ENCODE measurements at places on chromosomes 5 and 9.

GRCh38 chr5:159913048-159913447 lies 3.2 kb upstream of the ADRA1B start:
- DNase-seq = no peak

- DNase-seq = no peak
These were observed 33.3 kb downstream of the UBE2R2 start for GRCh38 chr9:33850267-33850629.

DNA sequence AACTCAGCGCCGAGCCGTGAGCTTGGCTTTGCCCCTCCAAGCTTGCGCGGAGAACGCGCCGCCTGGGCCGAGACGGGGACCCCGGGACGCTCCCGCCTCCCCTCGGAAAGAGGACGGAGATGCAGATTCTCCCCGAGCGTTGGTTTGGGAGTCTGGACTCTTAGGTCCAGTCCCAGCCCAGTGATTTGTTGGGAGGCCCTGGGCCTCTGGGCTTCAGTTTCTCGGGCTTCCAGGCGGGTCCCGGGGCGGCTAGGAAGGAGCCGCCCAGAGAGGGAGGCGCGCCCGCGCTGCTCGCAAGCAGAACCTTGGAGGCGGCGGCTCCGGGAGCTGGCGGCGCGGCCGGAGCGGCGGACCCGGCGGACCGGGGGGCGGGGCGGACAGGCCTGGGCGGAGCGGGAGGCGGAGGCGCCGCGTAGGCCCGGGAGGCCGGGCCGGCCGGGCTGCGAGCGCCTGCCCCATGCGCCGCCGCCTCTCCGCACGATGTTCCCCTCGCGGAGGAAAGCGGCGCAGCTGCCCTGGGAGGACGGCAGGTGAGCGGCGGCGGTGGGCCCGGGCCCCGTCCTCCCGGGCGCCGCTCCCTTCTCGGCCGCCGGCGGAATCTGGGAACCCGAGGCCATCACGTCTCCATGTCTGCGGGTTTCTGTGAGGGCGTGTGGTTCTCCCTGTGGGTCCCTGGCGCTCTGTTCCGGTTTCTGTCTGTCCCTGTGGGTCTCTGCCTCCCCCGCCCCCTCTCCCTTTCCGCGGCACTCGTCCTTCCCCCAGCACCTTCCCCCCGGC lies at the start of gene B4GALT7:
Gene B4GALT7 (plus strand): TSS at position 402 of the 777 bp plus-strand sequence. CDS start 79 bp downstream, at position 481.
- peak; percentile 92 for DNase-seq

GRCh38 chr5:59069438-59070079 lies 486.7 kb downstream of the RAB3C start:
- no peak for DNase-seq

DNA sequence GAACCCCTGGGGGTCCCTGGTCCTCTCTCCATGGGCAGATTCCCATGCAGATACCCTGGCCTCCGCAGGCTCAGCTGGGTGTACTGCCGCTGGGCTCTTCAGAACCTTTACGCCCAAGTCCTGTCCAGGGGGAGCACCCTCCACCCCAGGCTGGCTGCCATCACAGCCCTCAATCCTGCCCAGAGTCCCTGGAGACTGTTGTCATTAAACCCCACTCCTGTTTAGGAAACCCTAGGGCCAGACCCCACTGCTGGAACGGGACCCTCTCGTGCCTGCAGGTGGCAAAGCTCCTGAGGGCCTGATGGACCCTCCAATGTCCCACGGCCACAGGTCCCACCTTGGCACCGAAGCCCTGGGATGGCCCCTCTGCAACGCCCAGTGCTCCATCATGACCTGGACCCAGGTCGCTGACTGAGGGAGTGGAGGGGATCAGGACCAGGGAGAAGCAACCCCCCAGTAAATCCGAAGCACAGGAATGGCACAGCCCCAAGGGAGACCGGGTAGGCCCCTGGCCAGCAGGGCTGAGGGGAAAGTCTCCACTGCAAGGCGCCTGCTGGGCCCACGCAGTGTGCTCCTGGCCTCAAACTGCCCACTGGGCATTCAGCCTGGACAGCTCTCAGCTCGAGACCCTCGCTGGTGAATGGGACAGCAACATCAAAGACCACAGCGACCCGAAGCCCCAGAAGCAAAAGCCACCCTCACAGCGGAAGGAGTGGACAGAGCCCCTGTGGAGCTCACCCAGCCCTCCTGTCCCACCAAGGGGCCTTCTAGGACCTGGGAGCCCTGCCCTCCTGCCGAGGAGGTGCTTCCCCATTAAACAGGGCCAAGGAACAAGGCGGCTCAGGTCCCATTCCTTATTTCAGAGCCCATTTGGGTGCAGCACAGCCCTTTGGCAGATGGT lies 8.3 kb downstream of the ZDHHC11B start:
- no peak for DNase-seq

DNA sequence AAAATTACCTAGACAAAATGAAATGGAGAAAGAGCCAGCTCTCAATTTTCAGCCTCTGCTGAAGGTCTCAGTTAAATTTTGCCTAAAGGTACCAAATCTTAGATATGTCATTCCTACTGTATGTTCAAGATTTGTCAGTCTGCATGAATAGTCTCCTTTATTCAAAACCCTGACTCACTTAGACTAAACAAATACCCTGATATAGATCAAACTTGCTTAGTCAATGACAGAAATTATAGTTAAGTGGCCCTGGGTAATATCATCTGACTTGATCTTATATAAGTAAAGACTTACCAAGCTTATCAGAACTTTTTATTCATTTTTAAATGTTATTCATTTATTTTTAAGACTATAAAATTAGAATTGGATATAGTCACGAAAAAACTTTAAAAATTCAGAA lies 12.2 kb downstream of the MEGF9 start:
- DNase-seq = no peak

DNA sequence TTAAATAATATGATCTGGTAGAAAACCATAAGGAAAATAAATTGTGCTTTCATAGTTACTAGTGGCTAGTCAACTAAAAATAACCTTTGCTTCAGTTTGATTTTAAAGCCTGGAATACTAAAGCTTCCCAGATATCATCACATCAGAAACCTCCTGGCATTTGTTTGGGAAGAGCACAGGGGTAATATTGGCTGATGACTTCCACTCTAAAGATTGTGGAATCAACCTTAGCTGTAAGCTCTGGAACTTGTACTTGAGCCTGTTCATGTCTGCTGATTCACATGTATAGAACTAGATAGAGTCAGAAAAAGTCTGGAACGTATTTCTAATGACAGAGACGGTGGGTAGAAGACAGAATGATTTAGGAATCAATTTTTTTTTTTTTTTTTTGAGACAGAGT lies 345.0 kb downstream of the CWC27 start:
- no peak for DNase-seq

DNA sequence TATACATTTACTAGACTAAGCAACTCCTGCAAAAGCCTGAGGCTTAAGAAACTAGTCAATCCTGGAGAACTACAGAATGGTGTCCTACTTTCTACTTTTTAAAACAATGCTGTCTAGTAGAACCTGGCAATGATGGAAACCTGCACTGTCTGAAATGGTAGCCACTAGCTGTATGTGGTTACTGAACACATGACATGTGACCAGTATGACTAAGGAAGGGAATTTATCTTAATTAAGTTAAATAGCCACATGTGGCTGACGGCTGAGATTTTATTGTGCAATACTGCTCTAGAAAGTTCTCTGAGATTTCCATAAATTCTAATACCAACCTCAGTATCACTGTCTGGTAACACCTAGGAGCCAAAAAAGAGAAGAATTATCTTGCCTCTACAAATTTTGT lies 44.9 kb upstream of the RAPGEF6 start:
- no peak for DNase-seq

- DNase-seq = no peak
These were observed 62.6 kb downstream of the SEMA5A start for GRCh38 chr5:9483243-9483642.

DNA sequence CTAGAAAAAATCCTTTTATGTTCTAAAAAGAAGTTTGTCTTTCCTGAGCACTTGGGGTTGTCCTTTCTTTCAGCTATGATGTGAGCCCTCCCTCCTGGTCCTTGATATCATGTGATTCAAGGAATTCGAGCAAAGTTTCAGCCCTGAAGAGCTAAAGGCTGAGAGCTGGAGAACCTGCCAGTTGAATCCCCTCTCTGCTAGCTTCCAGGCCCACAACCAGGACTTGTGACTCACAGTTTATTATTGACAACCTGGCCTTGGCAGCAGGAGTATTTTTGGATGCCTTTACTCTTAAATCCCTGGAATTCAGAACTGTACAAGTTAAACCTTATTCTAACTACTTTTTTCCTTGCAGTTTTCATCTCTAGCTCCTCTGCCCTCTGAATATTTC lies 182.8 kb downstream of the SPOCK1 start:
- DNase-seq = no peak

- no peak for DNase-seq
These were observed 297.7 kb downstream of the IRX2 start for GRCh38 chr5:2453781-2454180.

- DNase-seq = no peak
These were observed 1.2 kb upstream of the SLC1A3 start for GRCh38 chr5:36605241-36605640.

- DNase-seq = no peak
These were observed 100.6 kb downstream of the ANGPTL2 start for GRCh38 chr9:127021664-127022363.

- DNase-seq = no peak
These were observed 22.1 kb downstream of the LRRC70 start for GRCh38 chr5:62600560-62601252.

DNA sequence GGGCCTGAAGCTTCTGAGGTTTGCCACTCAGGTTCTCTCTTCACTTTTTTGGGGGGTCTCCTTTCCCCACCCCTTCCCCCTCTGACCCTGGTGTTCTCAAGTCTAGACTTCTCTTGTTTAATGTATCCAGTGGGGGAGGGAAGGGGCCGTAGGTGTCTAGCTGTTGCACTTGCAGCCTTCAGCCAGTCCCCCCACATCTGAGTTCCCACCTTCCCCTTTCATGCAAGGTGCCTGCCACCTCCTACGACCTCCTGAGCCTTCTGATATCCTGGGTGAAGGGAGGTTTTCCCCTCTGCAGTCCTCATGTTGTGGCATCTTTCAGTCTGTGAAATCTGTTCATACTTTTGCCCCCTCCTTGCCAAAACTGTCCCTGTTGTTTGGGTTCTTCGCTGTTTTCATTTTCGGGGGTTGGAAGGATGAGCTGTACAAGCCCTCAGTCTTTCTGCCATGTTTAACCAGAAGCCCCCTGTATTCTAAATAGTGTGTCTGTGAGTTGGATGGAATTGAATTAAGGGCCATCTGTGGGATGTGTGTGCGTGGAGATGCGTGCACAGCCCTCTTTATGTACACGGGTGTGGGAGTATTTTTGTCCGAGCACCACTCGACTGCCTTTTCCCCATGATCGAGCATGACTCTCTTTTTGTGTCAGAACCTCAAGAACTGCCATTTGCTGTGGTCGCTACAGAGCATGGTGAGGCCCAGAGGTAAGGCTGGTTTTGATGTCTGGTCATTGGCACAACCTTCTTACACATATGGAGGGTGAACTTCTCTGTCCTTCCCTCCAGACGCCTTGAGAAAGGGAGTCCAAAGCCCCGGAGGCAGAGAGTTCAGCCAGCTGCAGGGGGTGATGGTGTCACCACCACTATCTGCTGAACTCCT lies 23.6 kb downstream of the PRRC2B start:
- DNase-seq = no peak

DNA sequence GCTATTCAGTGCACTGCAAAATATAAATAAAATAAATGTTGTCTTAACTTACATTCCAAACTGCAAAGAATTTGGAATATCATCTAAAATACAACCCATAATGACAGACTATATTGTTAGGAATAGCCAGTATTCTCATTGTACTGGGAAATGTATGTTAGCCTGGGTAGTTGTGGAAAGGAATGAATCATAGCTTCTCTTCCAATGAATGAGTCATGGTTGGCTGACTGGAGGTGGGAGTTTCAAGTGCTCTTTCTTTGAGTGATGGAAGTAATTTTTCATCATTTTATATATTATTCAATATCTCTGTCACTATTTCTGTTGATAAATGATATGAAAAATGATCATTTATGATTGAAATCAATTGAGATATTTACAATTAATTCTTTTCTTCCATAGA lies 158.6 kb upstream of the ARRDC3 start:
- no peak for DNase-seq

GRCh38 chr5:179974946-179975712 lies 67.4 kb upstream of the TBC1D9B start:
- peak; percentile 40 for DNase-seq

- DNase-seq = no peak
These were observed 1819.8 kb downstream of the MAT2B start for GRCh38 chr5:165325221-165325620.

DNA sequence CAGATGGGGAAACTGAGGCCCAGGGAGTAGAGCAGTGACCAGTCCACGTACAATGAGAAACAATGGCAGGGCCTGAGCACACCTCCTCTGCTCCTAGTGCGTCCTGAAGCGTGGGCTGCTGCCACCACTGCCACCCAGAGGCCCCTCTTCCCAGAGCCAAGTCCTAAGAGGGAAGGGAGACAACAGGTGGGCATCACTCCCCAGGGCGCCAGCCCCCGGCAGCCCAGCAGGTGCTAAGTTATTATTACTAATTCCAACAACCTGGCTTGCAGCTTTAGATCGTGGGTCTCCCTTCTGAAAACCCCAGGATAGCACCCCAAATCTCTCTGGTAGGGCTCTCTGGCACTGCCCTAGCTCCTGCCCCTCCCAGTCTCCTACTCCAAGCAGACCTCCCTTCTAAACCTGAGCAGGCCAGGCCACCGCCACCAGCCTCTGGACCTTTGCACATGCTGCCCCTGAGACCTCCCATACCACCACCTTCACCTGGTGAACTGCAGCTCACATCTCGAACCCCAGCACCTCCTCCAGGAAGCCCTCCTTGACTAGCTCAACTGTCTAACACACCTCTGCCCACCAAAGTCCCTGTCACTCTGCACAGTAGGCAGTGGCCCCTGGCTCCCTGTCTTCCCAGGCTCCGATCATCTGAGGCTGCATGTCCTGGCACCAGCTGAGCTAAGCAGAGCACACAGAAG lies 65.8 kb downstream of the VAV2 start:
- DNase-seq = no peak

Data from stimulated activated CD4-positive, alpha-beta T cell treated with anti-CD3 and anti-CD28 coated beads, Interleukin-15, amount 100 ng/mL, for 24 hours (primary cell).